ENCODE measurements at places on chromosomes 16 and 17. TPM values are rescaled to one million over a fixed set of nuclear protein-coding genes. Genes with fewer than 3 reads are reported as not detected.

The HOXB8 gene
- total RNA-seq = not detected

The TBC1D3K gene
- total RNA-seq = not detected

The TNRC6C gene
- 21.2 TPM for total RNA-seq

The ODAD4 gene
- 0.52 TPM for total RNA-seq

The ADCY7 gene
- total RNA-seq = 8.3 TPM

The TP53I13 gene
- total RNA-seq = 40.1 TPM

The OTOP3 gene
- not detected for total RNA-seq

The KCNJ18 gene
- not detected for total RNA-seq

The SLFN14 gene
- total RNA-seq = not detected

The SLC16A5 gene
- 7.2 TPM for total RNA-seq

The ZNF771 gene
- total RNA-seq = 6.1 TPM

The CDH5 gene
- 55.0 TPM for total RNA-seq

The LRRC37A gene
- total RNA-seq = 1.5 TPM

The VPS25 gene
- total RNA-seq = 29.6 TPM

The KRT25 gene
- total RNA-seq = not detected

The HBA2 gene
- total RNA-seq = 37.2 TPM

The XAF1 gene
- total RNA-seq = 18.7 TPM

The TPSAB1 gene
- total RNA-seq = 4.3 TPM

The SHISA9 gene
- total RNA-seq = 0.99 TPM

The PHOSPHO1 gene
- total RNA-seq = 0.64 TPM

The HNF1B gene
- not detected for total RNA-seq

The SNX20 gene
- 0.72 TPM for total RNA-seq

The CHAD gene
- total RNA-seq = 0.32 TPM

The PRPSAP1 gene
- total RNA-seq = 38.8 TPM

The KCNG4 gene
- not detected for total RNA-seq

The ANTKMT gene
- total RNA-seq = 31.2 TPM

The CA7 gene
- total RNA-seq = not detected

The CFAP52 gene
- total RNA-seq = not detected

The ACSM3 gene
- total RNA-seq = 9.2 TPM

The KLHL10 gene
- 0.12 TPM for total RNA-seq

The CTU2 gene
- total RNA-seq = 22.7 TPM

The PLLP gene
- total RNA-seq = 3.1 TPM

The REXO5 gene
- 5.4 TPM for total RNA-seq

The EFNB3 gene
- total RNA-seq = 0.25 TPM

The GLIS2 gene
- 16.6 TPM for total RNA-seq

The CCL2 gene
- 22.3 TPM for total RNA-seq

The ATP2C2 gene
- not detected for total RNA-seq

The HOXB1 gene
- not detected for total RNA-seq

The PLXDC1 gene
- 15.8 TPM for total RNA-seq

The PLA2G10 gene
- total RNA-seq = not detected

The PPM1E gene
- total RNA-seq = 3.2 TPM

The MYOCD gene
- 35.7 TPM for total RNA-seq

The FA2H gene
- total RNA-seq = 0.50 TPM

The CES3 gene
- 1.6 TPM for total RNA-seq
